ENCODE measurements at places on chromosomes 7 and 10. TPM values are rescaled to one million over a fixed set of nuclear protein-coding genes. Genes with fewer than 3 reads are reported as not detected.

Gene GSTO2
- total RNA-seq = 1.2 TPM

Gene AMPH
- not detected for total RNA-seq

Gene SAP25
- 0.21 TPM for total RNA-seq

Gene NOLC1
- 65.5 TPM for total RNA-seq

Gene PGAM2
- total RNA-seq = not detected

Gene SDK1
- total RNA-seq = 0.08 TPM

Gene LIPF
- not detected for total RNA-seq

Gene SLC26A3
- total RNA-seq = not detected

Gene ELMO1
- total RNA-seq = 0.45 TPM

Gene TDRD1
- not detected for total RNA-seq

Gene RPS24
- 2,942 TPM for total RNA-seq

Gene ELN
- total RNA-seq = not detected

Gene SLC13A1
- total RNA-seq = not detected

Gene PRKCQ
- total RNA-seq = not detected

Gene HTR7
- total RNA-seq = 1.6 TPM

Gene RBP4
- not detected for total RNA-seq

Gene PARP12
- 15.1 TPM for total RNA-seq

Gene UBE2D1
- total RNA-seq = 13.1 TPM

Gene TMEM178B
- 0.48 TPM for total RNA-seq

Gene CLEC2L
- total RNA-seq = not detected

Gene ERCC6
- 11.4 TPM for total RNA-seq

Gene AGAP5
- total RNA-seq = 2.3 TPM

Gene GPRIN2
- not detected for total RNA-seq

Measured in SK-MEL-5 (cell line).